Endothelial cell (in vitro differentiated cells): ENCODE measurements at places on chromosomes 5 and 9. TPM values are rescaled to one million over a fixed set of nuclear protein-coding genes. Genes with fewer than 3 reads are reported as not detected.

The PCDHGA6 gene
- total RNA-seq: 3.9 TPM

The LHX2 gene
- not detected for total RNA-seq

The MEGF10 gene
- total RNA-seq: 5.6 TPM

The CATSPER3 gene
- 0.33 TPM for total RNA-seq

The LOX gene
- total RNA-seq: 0.23 TPM

The SOHLH1 gene
- 0.18 TPM for total RNA-seq

The NEUROG1 gene
- not detected for total RNA-seq

The CDC20B gene
- total RNA-seq: not detected

The PLAC8L1 gene
- 0.80 TPM for total RNA-seq

The ZFP37 gene
- total RNA-seq: 4.2 TPM

The ST6GALNAC4 gene
- 25.0 TPM for total RNA-seq

The TNFSF15 gene
- not detected for total RNA-seq

The RFX3 gene
- total RNA-seq: 18.5 TPM

The NUTM2G gene
- not detected for total RNA-seq

The OR13D1 gene
- total RNA-seq: not detected

The OR1J2 gene
- total RNA-seq: not detected

The PCDHGB4 gene
- total RNA-seq: 13.2 TPM

The ROR2 gene
- 3.5 TPM for total RNA-seq

The MARCOL gene
- not detected for total RNA-seq

The ADAMTS6 gene
- total RNA-seq: 16.7 TPM

The GABRA6 gene
- not detected for total RNA-seq

The TEX48 gene
- not detected for total RNA-seq

The PCDHGA4 gene
- 2.0 TPM for total RNA-seq

The KYAT1 gene
- 3.3 TPM for total RNA-seq

The ASPN gene
- total RNA-seq: not detected

The SLC45A2 gene
- 0.15 TPM for total RNA-seq

The MYMK gene
- total RNA-seq: not detected

The ARHGEF39 gene
- 1.4 TPM for total RNA-seq

The NTRK2 gene
- total RNA-seq: not detected

The IL9 gene
- not detected for total RNA-seq

The MARCHF3 gene
- total RNA-seq: 47.9 TPM

The TMEM8B gene
- total RNA-seq: 9.0 TPM

The SOX30 gene
- 0.15 TPM for total RNA-seq

The SLCO6A1 gene
- 0.51 TPM for total RNA-seq

The ACTBL2 gene
- total RNA-seq: not detected

The FGF1 gene
- 0.13 TPM for total RNA-seq

The SPINK4 gene
- not detected for total RNA-seq

The TIMD4 gene
- total RNA-seq: not detected

The DMRTA1 gene
- total RNA-seq: 6.3 TPM

The COL27A1 gene
- 61.4 TPM for total RNA-seq
